ENCODE measurements at places on chromosomes 1 and 21. TPM values are rescaled to one million over a fixed set of nuclear protein-coding genes. Genes with fewer than 3 reads are reported as not detected.

CHIT1 gene
- polyA plus RNA-seq = not detected

INKA2 gene
- polyA plus RNA-seq = not detected

SEMA4A gene
- 3.2 TPM for polyA plus RNA-seq

MXRA8 gene
- not detected for polyA plus RNA-seq

NPPB gene
- not detected for polyA plus RNA-seq

KCNE1 gene
- not detected for polyA plus RNA-seq

Measured in immature natural killer cell (primary cell).